ENCODE measurements at places on chromosomes 7 and 10. TPM values are rescaled to one million over a fixed set of nuclear protein-coding genes. Genes with fewer than 3 reads are reported as not detected.

Gene CLDN4
- total RNA-seq, result 0.99 TPM

Gene ATG9B
- not detected for total RNA-seq

- DNase-seq, result no peak
Measured at GRCh38 chr10:72335394-72336258, 19.1 kb downstream of the DNAJB12 start.

GRCh38 chr10:120437541-120437940 is 19.5 kb upstream of the PLPP4 start:
- no peak for DNase-seq

DNA sequence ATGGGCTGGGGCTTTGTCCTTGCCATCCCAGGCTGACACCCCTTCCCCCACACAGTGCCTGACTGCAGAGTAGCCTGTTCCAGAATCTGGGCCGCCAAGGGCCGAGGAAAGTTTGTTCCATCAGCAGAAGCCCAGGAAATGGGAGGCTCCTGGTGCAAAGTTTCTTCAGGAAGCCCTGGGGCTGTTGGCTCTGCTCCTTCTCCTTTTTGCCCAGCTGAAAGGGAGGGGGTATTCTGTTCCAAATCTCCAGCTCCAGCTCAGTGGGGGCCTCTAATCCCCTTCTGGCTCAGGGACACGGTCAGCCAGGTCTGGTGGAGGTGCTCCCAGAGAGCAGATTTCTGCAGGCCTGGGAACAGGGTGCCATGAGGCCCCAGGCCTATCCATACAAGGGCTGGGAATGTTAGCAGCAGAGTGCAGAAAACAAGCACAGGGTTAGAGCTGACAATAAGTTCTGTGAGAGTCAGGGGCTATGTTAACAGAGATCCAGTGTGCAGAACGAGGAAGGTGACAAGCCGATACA is 399.5 kb downstream of the RPS24 start:
- DNase-seq, result no peak

DNA sequence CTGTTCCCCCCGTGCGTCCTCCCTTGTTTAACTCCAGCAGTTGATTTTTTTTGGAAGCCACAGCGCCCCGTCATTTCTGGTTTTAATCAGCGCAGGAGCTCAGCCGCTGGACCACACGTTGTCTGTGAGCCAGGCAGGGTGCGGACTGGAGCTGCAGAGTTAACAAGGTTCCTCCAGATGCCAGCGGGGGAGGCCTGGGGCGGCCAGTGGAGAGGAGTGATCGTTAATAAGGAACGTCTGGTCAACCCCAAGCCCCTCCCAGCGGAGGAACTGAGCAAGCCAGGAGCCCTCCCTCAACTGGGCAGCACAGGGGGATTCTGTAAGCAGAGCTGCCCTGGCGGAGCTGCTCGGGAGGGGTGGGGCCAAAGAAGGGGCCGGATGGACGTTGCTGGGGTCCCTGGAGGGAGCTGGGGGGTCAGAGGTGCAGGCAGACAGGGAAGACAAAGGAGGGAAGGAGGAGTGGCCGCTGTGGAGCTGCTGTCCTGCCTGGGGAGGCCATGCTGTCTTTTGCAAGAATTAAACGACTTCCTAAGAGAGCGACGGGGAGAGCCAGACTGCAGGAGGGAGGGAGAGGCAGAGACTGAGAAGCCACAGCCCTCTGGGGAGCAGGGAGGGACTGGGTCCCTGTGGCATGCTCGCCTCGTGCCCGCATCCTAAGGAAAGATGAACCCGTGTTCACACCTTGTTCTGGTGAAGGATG is 537.1 kb upstream of the FOXK1 start:
- DNase-seq, result no peak

DNA sequence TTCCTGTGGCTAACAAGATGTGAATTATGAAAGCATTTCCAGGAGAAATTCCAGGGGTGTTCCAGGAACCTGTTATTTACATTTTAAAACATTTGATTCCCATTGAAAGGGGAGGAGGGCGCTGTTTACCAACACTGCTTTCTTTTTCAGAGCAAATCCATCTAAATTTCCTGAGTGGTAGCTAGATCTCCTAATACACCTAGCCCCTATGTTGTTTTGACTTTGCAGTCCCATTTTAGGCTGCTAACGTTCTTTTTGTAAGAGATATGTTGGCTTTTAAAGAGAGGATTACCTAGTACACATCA is 130.8 kb downstream of the TCF7L2 start:
- no peak for DNase-seq

DNA sequence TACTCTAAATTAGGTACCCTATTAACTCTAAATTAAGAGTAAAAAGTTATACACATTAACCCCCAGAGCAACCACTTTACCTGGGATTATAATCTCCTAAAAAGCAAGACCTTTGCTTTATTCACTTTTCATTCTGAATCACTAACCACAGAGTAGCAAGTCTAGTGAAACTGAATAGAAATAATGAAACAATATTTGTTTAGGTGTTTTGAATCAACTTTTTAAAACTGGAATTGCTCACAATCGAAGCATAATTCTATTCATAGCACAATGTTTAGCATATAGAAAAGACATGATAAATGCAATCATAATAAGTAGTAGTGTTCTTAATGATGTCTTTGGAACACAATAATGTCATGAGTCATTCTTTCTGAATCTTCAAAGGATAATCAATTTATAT is 37.0 kb upstream of the CASD1 start:
- DNase-seq, result no peak

DNA sequence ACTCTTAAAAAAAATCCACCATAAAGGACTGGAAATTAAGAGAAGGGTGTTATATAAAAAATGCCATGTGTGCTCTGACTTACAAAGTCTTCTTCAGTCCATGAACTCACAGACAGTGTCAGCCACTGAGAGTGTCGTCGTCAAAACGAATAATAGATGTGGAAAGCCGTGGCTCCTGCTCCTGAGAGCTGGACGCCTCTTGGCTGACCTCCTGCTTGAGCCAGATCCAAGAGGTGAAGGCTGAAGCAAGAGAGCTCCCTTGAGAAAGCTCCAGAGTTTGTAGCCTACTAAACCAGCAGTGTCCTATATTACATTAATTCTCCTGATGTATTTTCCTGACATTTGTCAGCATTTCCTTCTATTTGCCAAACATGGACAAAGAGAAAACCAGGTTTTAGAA is 234.3 kb upstream of the C7orf33 start:
- DNase-seq, result no peak

DNA sequence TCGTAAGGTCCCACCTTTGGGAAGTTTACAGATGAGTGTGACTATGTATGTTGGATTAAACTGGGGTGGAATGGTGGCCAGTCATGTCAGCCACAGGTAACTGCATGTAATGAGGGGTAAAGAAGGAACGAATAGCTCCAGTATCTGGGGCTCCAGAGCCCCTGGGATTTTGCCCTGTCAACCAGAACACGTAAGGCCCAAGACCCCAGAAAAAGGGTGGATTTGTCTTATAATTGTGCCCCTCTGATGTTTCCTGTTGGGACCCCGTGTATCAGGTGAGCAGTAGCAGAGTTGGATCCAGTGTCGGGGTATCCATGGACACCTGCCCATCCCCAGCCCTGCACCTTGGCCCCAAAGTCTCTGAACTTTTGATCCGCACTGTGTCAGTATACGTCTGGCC is 76.9 kb downstream of the ADARB2 start:
- no peak for DNase-seq

Gene MNX1
- not detected for total RNA-seq

Gene SLC39A12
- total RNA-seq, result 0.14 TPM

DNA sequence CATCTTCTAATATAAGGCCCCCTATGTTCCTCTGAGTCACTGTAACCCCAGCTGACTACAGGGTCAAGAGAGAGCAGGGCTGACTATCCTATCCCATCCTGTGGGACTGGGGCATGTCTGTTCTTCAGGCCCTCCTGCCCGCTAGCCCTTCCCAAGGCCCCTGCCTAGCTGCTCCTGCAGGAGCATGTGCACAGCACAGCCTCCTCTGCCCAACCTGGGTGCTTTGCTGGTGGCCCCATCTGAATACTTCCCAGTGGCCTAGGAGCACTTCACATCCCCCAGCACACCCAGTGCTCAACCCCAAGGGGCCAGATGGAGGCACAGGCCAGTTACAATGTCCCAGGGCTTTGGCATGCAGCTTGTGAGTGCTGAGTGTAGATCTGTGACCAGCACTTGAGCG is 37.3 kb downstream of the AGBL3 start:
- no peak for DNase-seq

Gene GRB10
- total RNA-seq, result 59.2 TPM

Gene HOXA13
- total RNA-seq, result not detected

Gene NPFFR1
- not detected for total RNA-seq

Gene UNC5B
- total RNA-seq, result 24.2 TPM

DNA sequence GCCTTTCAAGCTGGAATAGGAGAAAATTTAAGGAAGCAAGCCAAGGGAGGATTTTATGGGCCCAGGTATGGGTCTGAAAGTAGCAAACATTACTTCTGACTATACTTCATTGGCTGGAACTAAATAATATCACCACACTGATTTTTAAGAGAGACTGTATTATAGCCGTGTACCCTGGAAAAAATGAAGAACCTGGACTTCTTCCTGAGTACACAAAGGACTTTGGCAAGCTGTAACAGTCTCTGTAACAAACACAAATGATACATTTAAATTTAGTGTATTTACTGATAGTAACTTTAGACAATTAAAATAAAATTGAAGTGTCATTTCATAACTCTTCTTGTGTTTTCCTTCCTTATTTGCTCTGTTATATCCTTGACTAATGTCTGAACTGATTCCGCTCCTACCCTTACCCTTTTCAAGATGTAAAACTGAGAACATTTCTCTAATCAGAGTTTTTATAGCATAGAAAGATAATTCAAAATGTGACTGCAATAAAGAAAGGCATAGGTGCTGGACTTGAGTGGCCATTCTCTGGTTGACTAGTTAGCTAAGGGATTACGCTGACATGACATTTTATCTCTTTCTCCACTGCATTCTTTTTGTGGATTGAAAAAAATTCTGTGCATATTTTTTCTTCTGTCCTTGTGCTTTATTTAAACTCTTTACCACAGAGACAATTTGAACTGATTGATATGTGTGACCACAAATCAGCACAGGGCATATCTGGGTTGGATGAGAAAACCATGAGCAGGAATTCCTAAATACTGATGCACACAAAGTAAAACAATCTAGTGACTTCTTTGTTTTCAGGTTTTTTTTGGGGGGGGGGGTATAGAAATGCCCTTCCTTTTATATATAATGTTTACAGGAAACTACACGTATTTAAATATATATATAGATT is 349.7 kb downstream of the MDFIC start:
- no peak for DNase-seq

DNA sequence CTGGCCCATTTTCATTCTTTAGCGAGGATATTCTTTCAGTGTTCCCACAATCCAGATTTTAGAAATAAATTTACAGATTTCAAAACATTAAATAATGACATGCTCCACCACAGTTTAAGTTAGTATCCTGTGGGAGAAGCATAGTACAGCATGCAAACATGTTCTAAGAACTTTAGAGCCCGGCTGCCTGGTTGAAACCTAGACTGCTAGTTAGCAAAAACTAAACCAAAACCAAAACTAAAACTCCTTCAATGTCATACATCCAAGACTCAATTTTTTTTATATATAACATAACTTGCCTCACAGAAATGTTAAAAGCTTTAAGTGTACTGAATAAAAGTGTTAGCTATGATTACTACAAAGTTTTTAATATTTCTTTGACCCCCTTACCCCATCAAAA is 17.0 kb downstream of the TRA2A start:
- no peak for DNase-seq

Gene ZNF488
- not detected for total RNA-seq

DNA sequence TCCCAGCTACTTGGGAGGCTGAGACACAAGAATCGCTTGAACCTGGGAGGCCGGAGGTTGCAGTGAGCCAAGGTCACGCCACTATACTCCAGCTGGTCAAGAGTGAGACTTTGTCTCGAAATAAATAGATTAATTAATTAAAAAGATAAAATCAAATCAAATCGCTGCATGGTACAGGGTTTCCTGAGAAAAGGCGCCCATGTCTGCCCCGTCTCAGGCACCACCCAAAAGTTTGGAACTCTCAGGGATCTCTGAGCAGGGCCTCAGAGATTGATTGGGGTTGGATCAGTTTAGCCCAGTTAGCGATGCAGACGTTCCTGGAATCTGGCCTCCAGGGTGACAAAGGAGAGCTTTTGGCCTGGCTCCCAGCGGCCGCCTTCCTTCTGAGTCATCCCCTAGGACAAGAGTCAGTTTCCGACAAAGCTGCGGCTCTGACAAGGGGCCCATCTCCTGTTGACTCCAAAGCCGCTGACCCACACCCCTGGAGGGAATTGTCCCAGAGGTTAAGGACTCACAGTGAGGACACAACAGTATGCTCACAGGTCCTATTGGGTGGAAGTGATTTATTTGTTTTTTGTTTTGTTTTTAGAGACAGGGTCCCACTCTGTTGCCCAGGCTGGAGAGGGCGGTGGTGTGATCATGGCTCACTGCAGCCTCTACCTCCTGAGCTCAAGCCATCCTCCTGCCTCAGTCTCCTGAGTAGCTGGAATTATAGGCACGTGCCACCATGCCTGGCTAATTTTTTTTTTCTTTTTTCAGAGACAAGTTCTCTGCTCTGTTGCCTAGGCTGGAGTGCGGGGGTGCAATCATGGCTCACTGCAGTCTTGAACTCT is 6.8 kb downstream of the ORAI2 start:
- DNase-seq, result no peak

DNA sequence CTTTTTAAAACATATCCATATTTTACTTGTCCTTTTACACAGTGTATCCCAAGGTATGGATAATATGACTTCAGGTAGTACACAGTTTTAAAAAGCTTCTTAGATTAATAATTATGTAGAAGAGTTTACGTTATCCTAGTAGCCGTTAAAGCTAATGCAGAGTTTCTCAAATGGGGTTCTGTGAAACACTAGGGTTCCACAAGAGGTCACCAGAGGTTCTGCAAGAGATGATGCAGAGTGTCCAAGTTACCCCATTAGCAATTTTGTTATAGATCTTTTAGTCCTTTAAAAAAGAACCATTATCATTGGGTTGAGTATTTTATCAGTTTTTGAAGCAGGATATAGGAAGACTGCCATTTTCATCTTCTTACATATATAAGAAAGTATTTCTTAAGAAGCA is 298.9 kb upstream of the HPS1 start:
- no peak for DNase-seq

GRCh38 chr7:14418633-14419032 is 429.2 kb upstream of the ETV1 start:
- DNase-seq, result no peak

DNA sequence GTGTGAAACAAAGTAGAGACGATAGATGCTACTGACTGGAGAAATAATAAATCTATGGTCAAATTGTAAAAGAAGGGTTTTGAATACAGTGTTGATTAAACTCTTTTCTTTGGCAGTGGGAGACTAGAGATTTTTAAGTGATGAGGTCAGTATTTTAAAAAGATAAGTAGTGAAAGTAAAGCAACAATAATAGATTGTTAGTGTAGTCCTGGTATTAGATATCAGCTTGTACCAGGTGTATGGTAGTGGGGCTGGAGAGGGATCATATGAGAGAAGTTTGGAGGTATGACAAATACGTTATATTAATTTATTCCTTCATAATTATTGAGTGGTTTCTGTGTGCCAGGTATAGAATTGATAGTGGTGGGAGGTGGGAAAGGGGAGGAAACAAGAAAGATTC is 25.2 kb downstream of the PHTF2 start:
- no peak for DNase-seq

Gene SORCS3
- total RNA-seq, result not detected
